Right cardiac atrium (tissue), 5 donors: ENCODE measurements at places on chromosomes 3 and 15.
A peak's percentile ranks its signal among the peaks of the same experiment; 100 is the strongest.

- DNase-seq = no peak
These were observed 35.3 kb downstream of the SQOR start for GRCh38 chr15:45670091-45670490.

GRCh38 chr15:92123962-92124656 lies 269.6 kb upstream of the ST8SIA2 start:
- DNase-seq = no peak

DNA sequence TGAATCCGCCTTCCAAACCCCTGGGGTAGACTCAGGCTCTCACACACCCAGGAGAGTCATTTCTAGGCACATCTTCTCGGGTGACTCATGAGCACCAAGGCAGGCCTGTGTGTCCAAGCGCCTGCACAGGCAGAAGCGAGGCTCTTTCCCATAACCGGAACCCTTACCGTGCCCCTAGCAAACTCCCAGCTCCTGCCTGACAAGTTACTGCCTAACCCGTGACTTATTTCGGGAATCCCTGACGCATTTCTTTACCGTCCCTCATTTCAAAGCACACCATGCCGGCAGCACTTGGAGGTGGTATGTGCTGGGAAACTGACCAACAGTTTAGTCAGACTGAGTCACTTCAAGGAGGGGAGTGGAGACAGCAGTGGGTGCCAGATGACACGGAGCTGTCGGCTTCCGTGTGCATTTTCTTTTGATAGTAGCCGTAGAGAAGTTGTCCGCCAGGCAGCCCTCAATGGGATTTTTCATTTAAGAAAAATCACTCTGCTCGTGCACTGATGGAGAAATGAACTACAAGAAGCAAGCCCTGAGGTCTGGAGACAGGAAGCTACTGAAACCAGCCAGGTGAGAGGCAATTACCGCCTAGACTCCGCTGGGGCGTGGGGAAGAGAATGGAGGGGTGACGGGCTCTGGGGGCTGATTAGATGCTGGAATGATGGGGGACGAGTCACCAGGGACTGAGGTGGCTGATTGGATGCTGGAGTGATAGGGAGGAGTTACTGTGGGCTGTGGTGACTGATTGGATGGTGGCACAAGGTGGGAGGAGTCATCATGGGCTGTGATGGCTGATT lies 17.3 kb upstream of the HRH1 start:
- no peak for DNase-seq

DNA sequence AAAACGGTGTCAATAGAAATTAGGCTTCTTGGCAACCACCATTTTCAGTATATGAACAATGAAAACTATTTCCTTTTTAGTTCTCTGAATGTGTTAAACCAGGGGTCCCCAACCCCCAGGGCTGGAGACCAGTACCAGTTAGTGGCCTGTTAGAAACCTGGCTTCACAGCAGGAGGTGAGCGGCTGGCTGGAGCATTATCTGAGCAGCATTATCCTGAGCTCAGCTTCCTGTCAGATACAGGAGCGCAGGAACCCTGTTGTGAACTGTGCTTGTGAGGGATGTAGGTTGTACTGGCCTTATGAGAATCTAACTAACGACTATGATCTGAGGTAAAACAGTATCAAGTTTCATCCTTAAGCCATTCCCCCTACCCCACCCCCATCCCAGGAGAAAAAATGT lies 328.7 kb downstream of the ZBBX start:
- no peak for DNase-seq

DNA sequence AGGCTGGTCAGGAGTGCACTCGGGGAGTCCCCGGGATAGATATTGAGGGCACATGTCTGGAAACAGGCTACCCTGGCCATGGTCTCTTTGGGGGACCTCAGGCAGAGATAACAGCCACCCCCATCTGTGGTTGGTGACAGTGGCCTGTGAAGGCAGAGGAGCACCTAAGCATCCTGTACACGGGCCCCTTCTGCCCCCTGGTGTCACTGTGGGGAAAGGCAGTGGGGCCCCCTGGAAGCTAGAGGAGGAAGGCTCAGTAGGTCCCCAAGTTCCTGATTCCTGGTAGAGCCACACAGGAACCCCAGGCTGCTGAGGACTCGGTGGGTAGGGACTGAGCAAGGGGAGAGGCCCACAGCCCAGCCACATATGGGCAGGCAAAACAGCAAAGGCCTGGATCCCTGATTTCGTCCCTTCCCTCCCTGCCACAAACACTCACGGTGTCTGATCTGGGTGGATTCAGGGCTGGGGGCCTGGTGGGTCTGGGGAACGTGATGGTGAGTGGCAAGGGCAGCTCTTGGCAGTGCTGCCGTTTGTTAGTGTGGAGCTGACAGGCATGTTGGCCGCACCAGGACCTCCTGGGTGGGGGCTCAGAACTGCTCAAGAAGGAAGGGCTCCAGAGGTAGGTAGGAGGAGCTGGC lies 14.1 kb upstream of the CXCR6 start:
- DNase-seq = peak; percentile 65

GRCh38 chr3:57959423-57960173 lies 48.6 kb upstream of the FLNB start:
- DNase-seq = peak; percentile 68

DNA sequence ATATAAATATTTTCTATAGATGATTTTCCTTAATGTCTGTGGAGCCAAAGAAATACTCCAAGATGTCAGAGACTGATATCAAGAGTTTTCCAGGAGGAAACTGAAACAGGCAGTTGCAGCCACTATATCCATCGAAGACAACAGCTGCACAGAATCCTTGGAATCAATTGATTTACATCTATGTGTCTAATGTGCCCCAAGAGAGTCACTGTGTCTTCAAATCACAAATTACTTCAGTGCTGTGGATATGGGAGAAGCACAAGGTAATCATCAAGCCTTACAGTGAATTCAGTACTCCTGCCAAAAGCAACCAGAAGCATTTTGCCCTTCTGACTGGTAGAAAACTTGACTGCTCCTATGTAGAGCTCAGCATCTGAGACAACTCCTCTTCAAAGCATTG lies 51.1 kb downstream of the CPNE4 start:
- no peak for DNase-seq

- DNase-seq = no peak
These were observed 32.7 kb upstream of the CD96 start for GRCh38 chr3:111509308-111509707.

- peak; percentile 40 for DNase-seq
These were observed 27.5 kb downstream of the ANXA2 start for GRCh38 chr15:60370105-60370868.

GRCh38 chr15:66294157-66294931 lies 976 bp downstream of the DIS3L start:
- DNase-seq = no peak

DNA sequence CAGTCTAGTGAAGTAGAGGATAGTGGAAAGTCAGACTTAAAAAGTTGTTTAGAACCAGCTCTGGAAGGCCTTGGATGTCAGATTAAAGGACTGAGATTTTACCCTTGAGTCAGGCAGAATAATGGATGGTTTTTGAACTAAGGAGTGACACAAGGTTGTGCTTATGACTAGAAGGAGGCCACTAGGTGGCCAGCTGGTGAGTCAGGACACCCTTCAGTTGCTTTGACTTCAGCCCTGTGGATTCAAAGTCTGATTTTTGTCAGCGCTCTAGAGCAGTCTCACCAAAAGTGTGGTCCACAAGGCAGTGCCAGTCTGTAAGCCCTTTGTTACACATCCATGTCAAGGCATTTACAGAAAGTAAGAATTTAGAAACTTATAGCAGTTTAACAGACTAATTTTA lies 3.8 kb upstream of the GABPB1 start:
- DNase-seq = no peak

DNA sequence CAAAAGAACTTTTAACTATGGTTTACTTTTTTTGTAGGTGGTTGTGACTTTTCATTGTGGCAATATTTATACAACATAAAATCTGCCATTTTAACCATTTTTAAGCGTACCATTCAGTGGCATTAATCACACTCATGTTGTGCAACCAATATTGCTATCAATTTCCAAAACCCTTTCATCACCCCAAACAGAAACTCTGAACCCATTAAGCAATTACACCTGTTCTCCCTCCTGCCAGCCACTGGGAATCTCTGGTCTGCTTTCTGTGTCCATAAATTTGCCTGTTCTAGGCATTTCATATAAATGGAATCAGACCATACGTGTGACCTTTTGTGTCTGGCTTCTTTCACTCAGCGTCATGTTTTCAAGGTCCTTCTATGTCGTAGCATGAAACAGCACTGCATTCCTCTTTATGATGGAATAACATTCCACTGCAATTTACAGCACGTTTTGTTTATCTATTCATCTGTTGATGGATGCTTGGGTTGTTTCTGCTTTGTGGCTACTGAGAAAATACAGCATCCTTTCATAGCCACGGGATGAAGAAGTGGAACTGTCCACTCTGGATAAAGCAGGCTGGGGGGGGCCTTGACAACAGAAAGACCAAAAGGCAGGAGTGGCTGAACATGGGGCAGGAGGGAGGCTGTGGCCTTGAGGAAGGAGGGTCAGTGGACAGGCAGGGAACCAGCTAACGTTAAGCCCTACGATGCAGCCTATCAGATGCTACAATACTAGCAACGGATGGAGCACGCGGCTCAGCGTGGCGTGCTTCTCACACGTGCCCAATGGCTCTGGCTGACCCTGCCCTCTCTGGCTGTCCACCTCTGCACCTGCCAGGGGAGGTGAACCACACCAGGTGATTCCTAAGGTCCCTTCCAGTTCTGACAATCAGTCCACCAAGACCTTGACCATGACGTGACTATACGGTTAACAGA lies 110.9 kb downstream of the SEC22A start:
- DNase-seq = no peak

DNA sequence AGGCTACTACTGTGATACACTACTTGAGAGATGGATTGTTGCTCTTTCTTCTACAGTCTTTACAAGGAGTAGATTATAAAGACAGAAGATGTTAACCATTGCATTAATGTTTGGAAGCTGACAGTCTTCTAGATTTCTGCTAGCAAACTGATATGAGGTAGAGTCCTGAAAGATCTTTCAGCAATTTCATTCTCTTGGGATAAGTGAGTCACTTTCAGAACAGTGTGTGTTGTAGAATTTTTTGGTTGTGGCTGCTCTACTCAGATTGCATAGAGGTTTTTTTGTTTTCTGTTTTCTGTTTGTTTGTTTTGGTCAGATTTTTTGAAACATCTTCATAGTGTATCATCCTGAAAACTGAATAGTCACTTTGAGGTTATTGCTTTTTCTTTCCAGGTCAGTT lies 17.1 kb downstream of the TNFSF10 start:
- no peak for DNase-seq

DNA sequence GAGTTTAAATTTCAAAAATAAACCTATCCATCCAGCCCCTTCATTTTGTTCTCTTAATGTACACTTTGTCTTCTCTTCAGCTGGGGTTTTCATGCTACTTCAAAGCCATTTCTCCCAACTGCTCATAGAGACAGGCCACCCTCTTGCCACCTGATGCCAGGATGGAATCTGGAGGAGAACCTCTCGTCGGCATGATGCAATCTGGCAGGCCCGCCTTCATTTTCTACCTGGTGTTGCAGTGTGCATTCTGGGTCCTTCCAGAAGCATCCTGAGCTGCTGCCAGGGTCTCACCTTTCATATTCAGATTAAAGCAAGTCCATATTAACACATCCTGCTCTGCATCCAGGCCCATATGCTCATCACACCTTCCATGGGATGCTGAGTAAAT lies 60.8 kb downstream of the CTNNB1 start:
- DNase-seq = no peak

- no peak for DNase-seq
These were observed 192.4 kb upstream of the VEPH1 start for GRCh38 chr3:157695586-157695985.

- DNase-seq = no peak
These were observed 449.4 kb upstream of the PROK2 start for GRCh38 chr3:72234391-72234790.

GRCh38 chr3:171028779-171029232 lies 2.3 kb upstream of the SLC2A2 start:
- DNase-seq = no peak

- no peak for DNase-seq
These were observed 101.9 kb upstream of the SLCO3A1 start for GRCh38 chr15:91751611-91752010.

- DNase-seq = no peak
These were observed 6.0 kb downstream of the MINDY2 start for GRCh38 chr15:58777107-58777506.

- DNase-seq = no peak
These were observed 43.1 kb downstream of the TRPM1 start for GRCh38 chr15:31058236-31058962.

GRCh38 chr3:141012571-141012970 lies 38.6 kb upstream of the SPSB4 start:
- DNase-seq = no peak

DNA sequence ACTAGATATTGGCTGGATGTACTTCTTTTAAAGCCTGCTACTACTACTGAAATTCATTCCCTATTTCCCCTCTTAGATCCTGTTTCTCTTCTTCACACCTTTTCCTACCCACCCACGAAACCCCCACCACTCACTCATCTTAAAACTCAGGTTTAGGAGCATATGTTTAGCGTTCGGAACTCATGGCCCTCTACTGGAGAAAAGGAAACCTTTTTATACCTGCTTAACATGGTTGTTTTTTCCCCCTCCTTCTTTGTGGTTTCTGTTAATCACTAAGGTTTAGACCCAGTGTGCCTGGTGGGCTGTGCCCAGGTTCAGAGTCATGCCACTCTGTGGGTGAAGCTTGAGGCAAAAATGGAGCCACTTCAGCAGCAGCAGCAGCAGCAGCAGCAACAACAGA lies 2.6 kb downstream of the ARID3B start:
- DNase-seq = no peak

GRCh38 chr15:66934868-66935520 lies 130.4 kb upstream of the SMAD3 start:
- DNase-seq = no peak

DNA sequence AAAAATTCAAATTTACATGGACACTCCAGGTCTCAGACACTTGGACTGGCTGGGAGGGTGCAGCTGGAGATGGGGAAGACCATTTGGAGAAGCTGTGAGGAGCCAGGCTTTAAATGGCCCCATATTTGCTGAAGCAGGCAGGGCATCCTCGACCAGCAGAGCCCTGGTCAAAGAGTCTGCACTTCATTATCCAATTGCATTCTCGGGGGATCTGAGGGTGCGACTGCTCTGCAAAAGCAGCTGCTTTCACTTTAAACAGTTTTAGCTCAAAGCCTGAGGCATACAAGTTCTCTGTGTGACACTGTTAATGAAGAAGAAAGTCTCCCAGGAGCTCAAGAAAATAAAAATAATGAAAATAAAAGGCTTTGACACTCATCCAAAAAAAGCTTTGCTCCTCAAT lies 98.0 kb upstream of the SLC25A36 start:
- no peak for DNase-seq

DNA sequence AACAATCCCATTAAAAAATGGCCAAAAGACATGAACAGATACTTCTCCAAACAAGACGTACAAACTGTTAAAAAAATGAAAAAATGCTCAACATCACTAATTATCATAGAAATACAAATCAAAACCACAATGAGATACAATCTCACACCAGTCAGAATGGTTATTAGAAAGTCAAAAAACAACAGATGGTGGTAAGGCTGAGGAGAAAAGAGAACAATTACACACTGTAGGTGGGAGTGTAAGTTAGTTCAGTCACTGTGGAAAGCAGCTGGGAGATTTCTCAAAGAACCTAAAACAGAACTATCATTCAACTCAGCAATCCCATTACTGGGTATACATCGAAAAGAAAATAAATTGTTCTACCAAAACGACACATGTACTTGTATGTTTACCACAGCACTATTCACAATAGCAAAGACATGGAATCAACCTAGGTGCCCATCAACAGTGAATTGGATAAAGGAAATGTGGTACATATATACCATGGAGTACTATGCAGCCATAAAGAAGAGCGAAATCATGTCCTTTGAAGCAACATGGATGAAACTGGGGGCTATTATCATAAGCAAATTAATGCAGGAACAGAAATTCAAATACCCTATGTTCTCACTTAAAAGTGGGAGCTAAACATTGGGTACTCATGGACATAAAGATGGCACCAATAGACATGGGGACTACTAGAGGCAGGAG lies 51.5 kb downstream of the MYO1E start:
- DNase-seq = no peak
